A549 treated with DMSO at 1 μM for 4 hours (cell line): ENCODE measurements at places on chromosomes 16 and 17. TPM values are rescaled to one million over a fixed set of nuclear protein-coding genes. Genes with fewer than 3 reads are reported as not detected.

Gene ZP2
- not detected in 5 replicates for total RNA-seq

Gene ABI3
- total RNA-seq: 0.11 to 0.12 TPM in 2 of 5 replicates, not detected in the others

Gene TRAF4
- total RNA-seq: 70.5 to 86.4 TPM (median 76.4 TPM) in 5 replicates

Gene CDYL2
- total RNA-seq: 0.33 to 0.55 TPM (median 0.39 TPM) in 5 replicates

Gene PRSS27
- total RNA-seq: 1.00 to 1.2 TPM (median 1.1 TPM) in 5 replicates

Gene NOMO2
- total RNA-seq: 111 to 117 TPM (median 115 TPM) in 5 replicates
